Activated T-helper 9 cell treated with anti-CD3 and anti-CD28 coated beads, Interleukin-2, amount 50 U/mL, for 16 hours (primary cell): ENCODE measurements at places on chromosomes 5 and 9.

DNA sequence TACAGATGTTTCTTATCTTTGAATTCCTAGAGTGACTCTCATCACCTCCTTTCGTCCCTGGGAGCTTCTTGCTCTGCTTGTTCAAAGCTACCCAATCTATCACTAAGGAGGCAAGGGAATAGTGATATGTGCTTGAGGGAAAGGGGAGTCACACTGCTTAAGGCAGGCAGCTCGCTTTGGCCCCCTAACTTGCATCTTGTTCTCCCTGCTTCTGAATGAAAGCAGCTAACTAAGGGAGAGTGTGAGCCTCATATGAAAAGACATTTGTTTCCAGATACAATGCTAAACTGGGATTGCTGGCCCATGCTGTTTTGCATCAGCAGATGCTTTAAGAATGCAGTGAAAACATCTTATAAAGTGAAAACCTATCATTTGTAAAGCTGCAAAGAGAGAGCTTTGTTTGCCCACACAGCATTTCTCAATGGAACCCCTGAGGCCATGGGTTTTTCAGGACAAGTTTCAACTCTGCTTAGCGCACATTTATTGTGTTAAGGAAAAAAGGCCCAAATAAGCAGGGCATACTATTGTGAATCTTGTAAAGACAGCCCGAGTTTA lies 367.9 kb upstream of the ADAMTSL1 start:
- no peak for DNase-seq

- no peak for DNase-seq
Observed at GRCh38 chr5:157611571-157612476, 36.2 kb upstream of the ADAM19 start.

DNA sequence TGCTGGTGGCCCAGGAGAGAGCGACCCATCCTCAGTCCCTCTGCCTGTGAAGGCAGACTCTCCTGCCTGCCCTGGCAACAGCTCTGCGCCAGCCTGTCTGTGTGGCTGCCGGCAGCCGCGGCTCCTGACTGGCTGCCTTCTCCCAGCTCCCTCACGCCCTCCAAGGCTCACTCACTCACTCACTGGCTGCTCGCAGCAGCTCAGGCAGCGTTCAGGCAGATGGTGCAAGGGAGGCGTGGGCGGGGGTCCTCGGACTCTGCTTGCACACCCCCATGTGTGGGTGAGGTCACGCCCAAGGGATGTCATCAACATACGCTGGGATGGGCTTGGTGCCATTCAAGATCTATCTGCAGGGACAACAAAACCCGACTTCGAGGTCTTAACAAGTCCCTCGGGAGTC lies 66.7 kb downstream of the DAB2IP start:
- DNase-seq: no peak

- DNase-seq: no peak
Observed at GRCh38 chr9:4638968-4639367, 23.1 kb upstream of the PLPP6 start.

DNA sequence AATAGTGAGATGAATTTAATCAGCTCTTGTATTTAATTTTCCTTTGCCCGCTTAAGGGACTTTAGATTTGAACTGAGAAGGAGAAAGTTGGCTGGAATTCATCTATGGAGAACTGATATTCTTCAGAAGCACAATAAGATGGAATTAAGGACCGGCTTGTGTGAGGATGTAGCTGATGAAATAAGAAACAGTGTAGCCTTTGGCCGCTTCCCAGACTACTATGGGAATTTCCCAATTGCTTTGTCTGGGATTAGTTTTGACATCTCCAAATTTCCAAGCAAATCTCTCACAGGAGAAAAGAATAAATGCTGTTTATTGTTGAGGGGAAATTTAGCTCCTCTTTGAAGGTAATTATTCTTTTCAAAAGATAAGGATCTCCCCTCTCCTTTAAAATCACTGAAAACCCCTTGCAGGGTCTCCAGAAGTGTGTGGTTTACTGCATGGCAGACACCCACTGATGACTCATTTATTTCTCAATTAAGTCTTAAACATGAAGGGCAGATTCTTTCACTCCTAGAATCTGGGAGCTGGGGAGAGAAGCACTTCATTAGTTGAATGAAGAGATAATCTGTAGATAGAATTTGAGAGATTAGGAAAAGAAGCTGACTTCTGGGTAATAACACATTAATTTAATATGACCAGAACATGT lies 606.5 kb upstream of the ADAMTS16 start:
- no peak for DNase-seq

DNA sequence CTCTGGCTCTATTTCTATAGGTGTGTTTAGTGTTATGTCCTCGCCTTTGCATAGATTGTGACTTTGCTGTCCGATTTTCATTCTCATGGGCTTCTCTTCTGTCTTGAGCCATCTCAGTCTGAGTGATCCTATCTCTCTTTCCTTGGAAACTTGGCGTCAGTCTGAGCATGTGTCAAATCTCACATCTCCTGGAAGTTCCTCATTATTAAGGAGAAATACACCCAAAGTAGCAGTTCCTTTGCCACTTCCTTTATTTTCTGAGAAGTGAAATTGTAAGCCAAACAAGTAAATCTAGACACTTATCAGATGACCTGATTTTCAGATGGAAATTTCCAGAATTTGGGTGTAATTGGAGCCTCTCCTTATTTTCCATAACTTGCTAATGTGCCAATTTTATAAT lies 126.9 kb upstream of the ANKH start:
- no peak for DNase-seq

GRCh38 chr9:77640741-77641580 lies 7.2 kb downstream of the GNA14 start:
- no peak for DNase-seq

- DNase-seq: no peak
Observed at GRCh38 chr5:15573590-15573989, 73.6 kb downstream of the FBXL7 start.

- DNase-seq: no peak
Observed at GRCh38 chr9:99244344-99245260, 22.5 kb downstream of the SEC61B start.

- DNase-seq: no peak
Observed at GRCh38 chr9:121735065-121735792, 83.8 kb downstream of the DAB2IP start.

- no peak for DNase-seq
Observed at GRCh38 chr5:156835905-156836304, 14.2 kb upstream of the PPP1R2B start.

GRCh38 chr9:78026416-78026815 lies 5.2 kb downstream of the GNAQ start:
- no peak for DNase-seq

DNA sequence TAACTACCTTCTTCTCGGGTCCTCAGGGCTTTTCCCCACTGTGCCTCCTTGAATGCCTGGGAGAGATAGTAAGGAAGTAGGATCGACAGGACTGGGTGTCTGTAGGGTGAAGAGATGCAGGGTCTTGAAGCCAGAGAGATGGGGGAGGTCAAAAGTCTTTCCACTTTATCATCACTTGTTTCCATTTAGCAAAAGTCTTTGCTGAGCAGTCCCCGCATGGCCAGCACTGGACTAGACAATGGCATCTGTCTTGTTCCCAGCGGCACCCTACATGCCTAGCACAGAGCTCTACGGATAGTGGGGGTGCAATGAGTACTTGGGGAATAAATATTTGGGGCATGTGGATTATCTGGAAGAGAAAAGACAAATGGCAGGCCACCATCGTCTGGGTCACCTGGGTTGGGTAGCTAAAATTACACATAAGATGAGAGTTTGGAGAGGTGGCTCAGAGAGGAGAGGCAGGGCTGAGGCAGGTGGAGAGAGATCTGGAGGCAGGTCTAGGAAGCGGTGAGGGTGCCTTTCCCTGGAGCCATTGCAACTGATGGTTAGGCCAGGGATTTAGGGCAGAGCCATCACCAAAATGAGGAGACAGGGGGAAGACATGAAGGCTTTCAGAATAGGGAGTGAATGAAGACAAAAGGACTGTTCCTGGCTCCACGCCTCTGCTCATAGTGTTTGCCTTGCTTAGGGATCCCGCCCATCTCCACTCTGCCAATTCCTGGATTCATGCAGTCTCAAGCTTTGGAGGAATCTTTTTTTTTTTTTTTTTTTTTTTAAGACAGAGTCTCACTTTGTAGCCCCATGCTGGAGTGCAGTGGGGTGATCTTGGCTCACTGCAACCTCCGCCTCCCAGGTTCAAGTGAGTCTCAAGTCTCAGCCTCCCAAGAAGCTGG lies 250.8 kb upstream of the KLF4 start:
- DNase-seq: no peak

GRCh38 chr5:139600336-139600949 lies 39.3 kb downstream of the UBE2D2 start:
- DNase-seq: no peak

- no peak for DNase-seq
Observed at GRCh38 chr5:172722327-172722815, 48.6 kb downstream of the DUSP1 start.

DNA sequence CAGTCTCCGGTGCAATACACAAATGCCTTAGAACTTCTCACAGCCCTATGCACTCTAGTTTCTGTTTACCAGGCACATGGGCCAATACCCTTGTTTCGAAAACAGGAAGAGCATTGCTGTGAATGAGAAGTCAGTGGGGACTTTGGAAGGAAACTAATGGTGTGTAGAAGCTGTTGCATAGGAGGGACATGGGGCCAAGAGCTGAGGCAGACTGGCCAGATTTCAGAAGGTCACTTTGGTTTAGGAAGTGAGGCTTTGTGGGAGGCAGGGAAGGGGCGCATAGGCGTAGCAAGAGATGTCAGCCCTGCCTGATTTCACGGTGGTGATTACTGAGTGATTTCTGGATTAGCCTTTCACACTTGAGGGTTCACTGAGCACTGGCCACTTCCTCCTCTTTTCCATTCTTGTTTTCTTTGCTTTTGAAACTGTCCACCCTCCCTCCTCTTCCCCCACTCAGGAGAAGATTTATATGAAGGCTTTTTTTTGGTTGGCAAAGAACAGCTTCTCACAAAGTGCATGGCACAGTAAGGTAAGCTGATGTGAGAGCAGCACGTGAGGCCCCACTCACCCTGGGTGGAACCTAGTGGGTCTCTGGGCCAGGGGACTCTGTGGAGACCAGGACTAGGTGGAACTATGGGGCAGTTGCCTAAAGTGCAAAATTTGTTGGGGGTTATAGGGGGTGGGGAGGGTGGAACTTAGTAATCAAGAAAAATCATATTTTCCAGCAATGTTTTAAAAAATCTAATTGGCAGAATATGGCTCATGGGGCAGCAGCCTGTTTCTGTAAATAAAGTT lies 6.1 kb upstream of the TMEM252 start:
- no peak for DNase-seq

DNA sequence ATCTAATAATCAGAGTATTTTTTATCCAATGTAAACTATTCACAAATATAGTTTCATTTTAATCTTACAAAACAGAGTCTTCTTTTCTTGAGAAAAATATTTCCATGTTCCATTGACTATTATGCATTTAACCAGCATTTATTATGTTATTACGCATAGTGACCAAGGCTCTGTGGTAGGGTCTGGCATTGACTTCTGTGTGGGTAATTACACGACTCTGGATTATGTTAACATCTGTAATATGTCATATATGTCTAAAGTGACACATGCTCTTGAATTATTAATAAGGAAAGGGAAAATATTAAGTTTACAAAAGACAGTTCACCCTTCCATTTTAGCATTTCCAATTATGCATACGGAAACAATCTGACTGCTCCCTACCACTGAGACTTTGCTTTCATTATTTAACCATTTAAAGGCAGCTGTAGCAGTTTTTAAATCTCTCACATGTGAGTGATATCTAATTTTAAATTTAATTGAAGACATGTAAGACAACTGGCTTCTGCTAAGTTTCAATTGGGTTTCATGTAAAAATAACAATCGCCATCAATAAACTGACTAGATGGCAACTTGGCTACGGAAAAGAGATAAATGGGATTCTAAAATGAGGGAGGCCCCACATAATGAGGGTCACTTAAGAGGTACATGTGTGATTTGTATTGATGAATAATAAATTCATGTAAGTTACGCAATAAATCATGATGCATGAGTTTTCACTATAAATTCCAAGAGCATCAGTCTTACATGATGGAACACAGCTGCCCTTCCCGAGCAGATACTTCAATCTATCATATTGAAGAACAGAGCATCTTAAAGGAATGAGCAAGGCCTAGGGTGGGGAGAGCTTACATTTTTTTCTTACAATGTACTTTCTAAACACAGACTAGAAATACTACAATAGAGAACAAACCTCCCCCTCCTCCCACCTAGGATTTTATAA lies 1056.8 kb downstream of the MAT2B start:
- no peak for DNase-seq

DNA sequence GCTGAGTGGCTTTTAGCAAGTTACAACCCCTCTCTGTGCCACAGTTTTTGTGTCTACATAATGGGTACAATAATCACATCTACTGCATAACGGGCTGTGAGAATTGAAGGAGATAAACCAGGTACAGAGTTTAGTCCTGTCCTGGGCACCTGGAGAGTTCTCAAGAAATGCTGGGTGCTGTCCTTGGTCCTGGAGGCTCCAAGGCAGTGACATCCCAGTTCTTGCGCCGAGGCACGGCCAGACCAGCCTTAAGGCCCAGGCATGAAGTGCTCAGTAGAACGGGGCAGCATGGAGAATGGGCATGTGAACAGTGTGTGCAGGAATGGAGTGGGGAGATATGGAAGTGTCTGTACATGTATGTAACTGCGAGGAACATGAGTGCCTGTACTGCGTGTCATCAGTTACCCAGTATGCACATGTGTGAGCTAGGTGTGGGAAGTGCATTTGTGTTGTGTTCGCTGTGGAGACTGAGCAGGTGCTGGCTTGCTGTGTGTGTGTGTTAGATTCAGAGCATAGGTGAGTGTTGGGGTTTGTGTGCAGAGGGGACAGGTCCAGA lies 6.3 kb upstream of the UNC5A start:
- no peak for DNase-seq

- peak; percentile 44 for DNase-seq
Observed at GRCh38 chr9:136787690-136788400, 3.3 kb upstream of the TMEM141 start.

DNA sequence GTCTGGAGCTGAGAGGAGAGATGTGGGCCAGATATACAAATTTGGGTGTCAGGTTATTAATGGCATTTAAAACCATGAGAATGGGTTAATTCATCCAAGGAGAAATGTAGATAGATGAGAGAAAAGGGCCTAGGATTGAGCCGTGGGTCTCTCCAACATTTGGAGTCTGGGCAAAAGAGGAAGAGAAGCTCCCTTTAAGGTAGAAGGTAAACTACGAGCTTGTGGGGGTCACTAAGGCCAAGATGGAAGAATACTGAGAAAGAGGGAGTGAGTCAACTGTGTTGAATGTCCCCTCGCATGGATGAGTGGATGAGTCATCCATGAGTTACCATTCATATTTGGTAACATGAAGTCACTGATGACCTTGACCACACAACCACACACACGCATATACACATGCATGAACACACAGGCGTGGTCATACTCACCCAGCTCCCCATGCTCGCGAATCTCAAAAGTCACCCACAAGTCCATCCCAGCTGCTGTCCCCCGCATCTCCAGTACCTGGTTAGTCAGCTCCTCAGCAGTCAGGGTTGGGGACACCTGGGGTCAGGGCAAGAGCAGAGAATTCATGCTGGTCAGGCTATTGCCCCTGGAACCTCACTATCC lies 6.8 kb upstream of the FCHSD1 start:
- DNase-seq: no peak

- peak; percentile 35 for DNase-seq
Observed at GRCh38 chr9:137550231-137550621, at the start of gene PNPLA7. PNPLA7 (minus strand) TSS chr9:137550402; CDS start chr9:137550197, 205 bp downstream.
